ENCODE measurements at places on chromosomes 2 and 18.
A peak's percentile ranks its signal among the peaks of the same experiment; 100 is the strongest.

GRCh38 chr2:110864176-110864575 lies 131.8 kb downstream of the ACOXL start:
- no peak for DNase-seq

DNA sequence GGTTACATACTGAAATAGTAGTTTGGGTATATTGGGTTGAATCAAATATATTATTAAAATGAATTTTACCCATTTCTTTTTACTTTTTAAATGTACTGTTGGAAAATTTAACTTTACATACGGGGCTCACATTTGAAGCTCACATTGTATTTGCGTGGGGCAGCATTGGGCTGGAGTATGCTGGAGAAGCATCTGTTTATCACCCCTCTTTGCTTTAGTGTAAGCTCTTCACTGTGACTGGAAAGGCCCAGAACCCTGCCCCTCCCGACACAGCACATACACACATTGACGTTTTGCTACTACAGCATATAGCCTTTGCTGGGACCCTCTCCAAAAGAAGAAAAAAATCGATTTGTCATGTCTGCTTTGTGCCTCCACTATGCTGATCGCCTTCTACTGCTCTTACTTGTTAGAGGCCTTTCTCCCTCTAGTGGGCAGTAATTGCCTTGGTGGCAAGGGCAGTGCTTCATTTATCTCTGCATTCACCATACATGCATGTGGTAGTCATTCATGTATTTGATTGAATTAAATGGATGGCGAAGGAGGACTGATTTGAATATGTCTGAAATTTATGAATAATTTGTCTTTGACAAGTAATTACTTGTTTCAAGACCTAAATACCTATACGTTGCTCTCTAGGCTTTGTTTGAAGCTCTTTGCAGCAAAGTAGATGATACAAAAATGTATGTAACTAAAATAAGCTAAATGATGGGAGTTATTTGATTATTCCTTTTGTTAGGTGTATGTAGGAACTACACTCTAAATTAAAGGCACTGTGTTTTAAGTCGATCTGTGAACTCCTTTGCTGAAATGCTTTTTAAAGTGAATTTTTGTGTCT lies 37.4 kb downstream of the VAPA start:
- DNase-seq = no peak

- peak; percentile 81 for DNase-seq
Measured at GRCh38 chr2:223052548-223053483, 826 bp downstream of the KCNE4 start.

DNA sequence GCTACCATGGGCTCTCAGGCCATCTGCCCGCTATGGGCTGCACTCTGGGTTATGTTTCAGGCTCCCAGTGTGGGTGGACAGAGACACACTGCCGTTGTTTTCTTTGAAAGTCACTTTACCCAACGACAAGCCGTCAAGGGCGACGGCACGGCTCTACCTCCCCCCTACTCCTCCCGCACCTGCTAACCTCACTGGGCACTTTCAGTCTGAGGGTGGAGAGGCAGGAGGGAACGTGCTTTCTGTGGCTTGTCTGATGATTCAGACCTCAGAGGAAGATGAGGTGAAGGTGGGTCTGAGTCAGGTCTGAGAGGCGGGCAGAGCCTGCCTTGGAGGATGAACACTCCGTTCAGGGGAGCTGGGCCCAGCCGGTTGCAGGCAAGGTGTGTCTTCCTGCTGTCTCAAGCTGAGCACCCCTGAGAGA lies 147.6 kb upstream of the HDAC4 start:
- DNase-seq = no peak

- DNase-seq = no peak
Measured at GRCh38 chr2:203361495-203361894, 33.3 kb downstream of the ABI2 start.

Measured in upper lobe of left lung (tissue), 6 donors.